Activated T-cell treated with anti-CD3 and anti-CD28 coated beads for 1 hour (primary cell): ENCODE measurements at places on chromosomes 13 and 19.
A peak's percentile ranks its signal among the peaks of the same experiment; 100 is the strongest.

DNA sequence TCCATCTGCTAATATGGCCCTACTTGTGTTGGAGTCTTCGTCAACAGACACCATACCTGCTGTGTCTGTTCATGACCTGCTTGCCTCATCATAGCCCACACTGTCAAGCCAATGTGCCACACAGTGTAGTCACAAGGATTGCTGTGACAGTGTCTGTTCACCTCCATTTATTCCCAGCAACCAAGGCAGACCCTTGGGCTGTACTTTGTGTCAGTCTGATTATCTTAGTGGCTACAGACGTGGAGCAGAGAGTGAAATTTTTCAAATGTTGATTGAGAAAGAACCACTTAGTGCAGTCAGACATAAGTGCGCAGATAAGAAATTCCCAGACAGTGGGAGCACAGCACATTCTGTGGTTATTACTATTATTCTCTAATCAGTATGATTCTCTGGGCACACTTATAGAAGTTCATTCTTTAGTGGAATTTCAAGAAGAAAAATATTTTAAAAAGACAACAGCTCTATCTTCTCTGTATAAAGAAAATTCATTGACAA, 184.6 kb downstream of the GPC6 start:
- no peak for DNase-seq

DNA sequence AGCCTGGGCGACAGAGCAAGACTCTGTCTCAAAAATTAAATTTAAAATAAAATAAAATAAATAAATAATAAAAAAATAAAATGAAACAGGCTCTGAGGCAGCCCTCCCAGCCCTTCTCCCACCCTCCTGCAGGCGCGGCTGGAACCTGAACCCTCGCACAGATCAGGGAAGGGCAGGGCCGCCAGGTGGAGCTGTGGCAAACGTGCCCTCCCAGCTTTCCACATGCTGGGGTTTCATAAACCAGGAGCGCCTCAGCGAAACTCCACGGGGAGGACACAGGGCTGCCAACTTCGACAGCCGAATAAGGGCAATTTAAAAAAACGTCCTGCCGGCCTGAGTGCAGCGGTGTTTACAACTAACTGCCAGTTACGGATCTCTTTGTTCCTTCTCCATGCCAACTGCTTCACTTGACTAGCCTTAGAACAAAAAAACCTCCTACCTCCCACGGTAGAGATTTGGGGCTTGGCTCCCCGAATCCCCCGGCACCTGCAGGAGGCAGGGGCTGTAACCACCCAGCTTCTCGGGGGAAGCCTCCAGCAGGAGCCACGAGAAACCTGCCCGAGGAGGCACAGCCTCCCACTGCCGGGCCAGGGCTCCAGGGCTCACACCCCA, 15.9 kb downstream of the ZNF787 start:
- peak; percentile 43 for DNase-seq

- no peak for DNase-seq
These were observed 731.7 kb upstream of the GPC6 start for GRCh38 chr13:92494915-92495314.

- DNase-seq: no peak
These were observed 48.8 kb downstream of the SLC7A1 start for GRCh38 chr13:29546662-29547061.

GRCh38 chr13:82330499-82330898, 1551.8 kb downstream of the SLITRK1 start:
- no peak for DNase-seq

DNA sequence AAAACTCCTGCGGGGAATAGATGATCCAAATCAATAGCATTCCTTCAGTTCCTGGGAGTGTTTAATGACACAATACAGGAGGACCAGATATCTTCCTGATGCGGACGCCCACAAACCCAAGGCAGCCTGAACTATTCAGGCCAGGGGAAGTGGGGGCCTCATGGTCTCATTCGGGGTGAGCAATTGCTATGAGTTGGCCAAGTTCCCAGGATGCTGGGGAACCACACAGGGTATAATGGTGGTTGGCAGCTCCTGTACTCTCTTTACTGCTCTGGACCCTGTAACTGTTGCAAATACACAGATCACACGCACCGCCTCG, 401.2 kb downstream of the IRS2 start:
- DNase-seq: no peak

DNA sequence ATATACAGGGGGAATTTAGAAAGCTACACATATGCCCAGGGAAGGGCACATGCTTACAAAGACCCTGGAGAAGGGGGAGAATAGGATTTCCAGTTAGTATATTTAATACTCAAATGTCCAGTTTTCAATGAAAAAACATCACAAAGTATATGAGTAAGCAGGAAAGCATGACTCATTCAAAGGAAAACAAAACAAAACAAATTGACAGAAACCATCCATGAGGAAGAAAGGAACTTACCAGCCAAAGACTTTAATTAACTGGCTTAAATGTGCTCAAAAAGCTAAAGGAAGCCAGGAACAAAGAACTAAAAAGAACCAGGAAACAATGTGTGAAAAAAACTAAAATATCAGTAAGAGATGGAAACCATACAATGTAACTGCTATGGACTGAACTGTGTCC, 716.2 kb upstream of the ARGLU1 start:
- no peak for DNase-seq

GRCh38 chr19:19140476-19140875, 2.2 kb upstream of the TMEM161A start:
- DNase-seq: no peak

GRCh38 chr19:13611596-13611995, 105.3 kb upstream of the CACNA1A start:
- no peak for DNase-seq

- no peak for DNase-seq
These were observed 120.6 kb upstream of the GPR12 start for GRCh38 chr13:26881154-26881553.

- DNase-seq: no peak
These were observed 14.7 kb downstream of the PIN1 start for GRCh38 chr19:9849791-9850190.

GRCh38 chr13:32737111-32737571, 150.9 kb downstream of the PDS5B start:
- no peak for DNase-seq

GRCh38 chr13:91112201-91112923, 235.1 kb upstream of the MIR17HG start:
- no peak for DNase-seq
